Kidney (tissue), 22 donors: ENCODE measurements at places on chromosomes 16 and 17.

GRCh38 chr16:9154567-9155410, 63.3 kb downstream of the HAPSTR1 start:
- DNase-seq = no peak

DNA sequence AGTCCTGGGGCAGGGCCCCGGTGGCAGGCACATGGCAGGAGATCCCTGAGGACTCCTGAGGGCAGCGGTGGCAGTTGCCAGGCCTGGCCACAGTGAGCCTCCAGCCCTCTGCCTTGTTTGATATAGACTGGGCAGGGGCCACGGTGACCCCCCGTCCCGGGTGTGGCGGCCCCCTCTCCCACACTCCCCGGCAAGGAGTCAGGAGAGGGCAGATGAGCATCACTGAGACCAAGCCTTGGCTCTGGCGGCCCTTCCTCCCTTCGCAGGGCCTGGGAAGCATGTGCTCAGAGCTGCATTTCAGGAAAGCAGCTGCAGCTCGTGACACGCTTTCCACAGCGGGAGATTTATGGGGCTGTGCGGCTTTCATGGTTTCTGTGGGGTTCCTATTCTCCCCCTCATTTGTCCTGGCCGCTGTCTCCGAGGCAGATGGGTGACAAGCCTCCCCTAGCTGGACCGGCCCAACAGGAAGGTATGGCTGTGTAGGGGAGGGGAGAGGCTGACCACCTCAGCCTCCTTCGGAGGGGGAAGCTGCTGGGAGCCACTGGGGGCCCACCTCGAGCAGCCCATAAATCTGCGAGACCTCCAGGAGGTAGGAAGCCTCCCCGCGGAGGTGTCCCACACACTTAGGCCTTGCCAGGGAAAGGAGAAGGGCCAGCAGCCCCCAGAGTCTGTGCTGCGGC, 211.4 kb downstream of the NTN1 start:
- peak; percentile 82 for DNase-seq

- no peak for DNase-seq
These were observed 10.5 kb upstream of the NKD1 start for GRCh38 chr16:50537533-50538290.

DNA sequence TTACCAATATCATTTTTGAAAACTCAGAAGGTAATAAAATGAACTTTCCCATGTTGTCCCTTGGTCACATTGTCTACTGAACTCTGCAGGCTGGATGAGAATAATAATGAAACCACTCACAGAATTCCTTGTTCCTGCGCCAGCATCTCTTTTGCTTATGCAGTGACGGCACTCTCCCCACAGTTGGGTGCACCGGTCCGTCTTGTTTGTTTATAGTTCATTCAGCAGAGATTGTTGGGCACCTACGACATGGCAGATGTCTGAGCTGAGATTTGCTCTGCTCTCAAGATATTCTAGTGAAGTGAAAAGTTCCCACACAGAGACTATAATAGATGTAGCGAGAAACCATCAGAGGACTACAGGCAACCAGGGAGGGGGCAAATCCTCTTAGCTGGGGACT, 375.7 kb upstream of the CDH11 start:
- no peak for DNase-seq

- no peak for DNase-seq
These were observed 662.8 kb downstream of the WWOX start for GRCh38 chr16:78762222-78762621.
